Inflammatory macrophage treated with lipopolysaccharide for 1 hour (primary cell): ENCODE measurements at places on chromosomes 7 and 10.
A peak's percentile ranks its signal among the peaks of the same experiment; 100 is the strongest.

- DNase-seq: no peak
Measured at GRCh38 chr7:85184599-85185423, 2.0 kb downstream of the SEMA3D start.

DNA sequence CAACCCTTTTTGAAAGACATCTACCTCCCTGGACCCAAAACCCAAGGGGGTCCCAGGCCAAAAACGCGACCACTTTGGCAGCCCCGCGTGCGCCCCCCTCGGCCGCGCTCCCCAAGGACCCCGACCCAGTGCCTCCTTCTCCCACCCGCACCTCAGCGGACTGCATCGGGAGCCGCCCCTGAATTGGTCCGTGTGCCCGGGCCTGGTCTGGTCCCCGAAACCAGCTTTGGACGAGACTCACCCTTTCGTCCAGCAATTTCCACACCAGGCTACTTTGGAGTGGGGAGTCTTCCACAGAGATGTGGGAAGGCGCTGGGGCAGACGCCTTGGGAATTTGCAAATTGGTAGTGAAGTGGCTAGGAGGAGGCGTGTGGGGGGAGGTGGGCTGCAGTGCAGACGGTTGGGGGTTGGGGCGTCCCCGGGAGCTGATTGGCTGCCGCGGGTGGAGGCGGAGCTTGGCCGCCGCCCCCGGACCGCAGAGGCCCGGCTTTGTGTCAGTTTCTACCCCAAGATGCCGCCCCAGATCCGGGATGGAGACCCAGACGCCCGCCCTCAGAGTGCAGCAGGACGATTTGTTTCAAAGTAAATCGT, 16.9 kb downstream of the TCAF1 start:
- DNase-seq: no peak

- no peak for DNase-seq
Measured at GRCh38 chr10:24513155-24513554, 210.5 kb downstream of the ARHGAP21 start.

DNA sequence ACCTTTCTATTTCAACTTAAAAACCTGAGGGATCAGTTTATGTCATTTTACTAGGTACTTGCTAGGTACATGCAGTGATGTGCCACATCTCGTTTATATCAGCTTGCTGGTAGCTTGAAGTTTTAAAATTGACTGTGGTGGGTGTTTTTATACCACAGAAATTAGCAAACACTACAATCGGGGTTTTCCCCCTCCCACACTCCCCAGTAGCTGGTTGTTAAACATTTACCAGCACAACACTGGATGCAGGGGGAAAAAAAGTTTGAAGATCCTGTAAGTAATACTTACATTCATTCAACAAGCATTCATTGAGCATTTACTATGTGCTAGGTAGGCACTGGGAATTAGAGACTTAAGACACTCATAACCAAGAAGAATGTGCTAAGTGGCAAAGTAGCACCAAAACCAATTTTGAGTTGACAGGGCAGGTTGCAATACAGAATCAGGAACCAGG, 32.6 kb downstream of the USP6NL start:
- DNase-seq: peak; percentile 81

GRCh38 chr10:80909254-80909653, 371.6 kb downstream of the SH2D4B start:
- DNase-seq: no peak

DNA sequence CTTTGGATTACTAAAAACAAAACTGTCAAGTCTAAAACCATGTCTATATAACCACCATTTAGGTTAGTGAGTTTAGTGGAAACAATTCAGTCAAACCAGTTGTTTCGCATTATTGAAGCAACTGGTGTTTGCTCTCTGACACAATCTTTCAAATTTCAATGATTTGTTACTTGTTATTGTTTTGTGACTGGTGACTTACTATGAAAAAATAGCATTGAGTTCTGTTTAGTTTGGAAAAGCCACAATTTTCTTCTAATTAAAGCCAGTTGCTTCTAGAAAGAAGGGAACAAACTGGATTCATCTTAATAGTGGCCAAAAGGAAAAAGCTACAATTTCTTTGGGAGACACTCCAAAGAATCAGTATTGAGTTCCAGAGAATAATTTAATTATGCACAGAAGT, 30.4 kb downstream of the LAMB4 start:
- no peak for DNase-seq

DNA sequence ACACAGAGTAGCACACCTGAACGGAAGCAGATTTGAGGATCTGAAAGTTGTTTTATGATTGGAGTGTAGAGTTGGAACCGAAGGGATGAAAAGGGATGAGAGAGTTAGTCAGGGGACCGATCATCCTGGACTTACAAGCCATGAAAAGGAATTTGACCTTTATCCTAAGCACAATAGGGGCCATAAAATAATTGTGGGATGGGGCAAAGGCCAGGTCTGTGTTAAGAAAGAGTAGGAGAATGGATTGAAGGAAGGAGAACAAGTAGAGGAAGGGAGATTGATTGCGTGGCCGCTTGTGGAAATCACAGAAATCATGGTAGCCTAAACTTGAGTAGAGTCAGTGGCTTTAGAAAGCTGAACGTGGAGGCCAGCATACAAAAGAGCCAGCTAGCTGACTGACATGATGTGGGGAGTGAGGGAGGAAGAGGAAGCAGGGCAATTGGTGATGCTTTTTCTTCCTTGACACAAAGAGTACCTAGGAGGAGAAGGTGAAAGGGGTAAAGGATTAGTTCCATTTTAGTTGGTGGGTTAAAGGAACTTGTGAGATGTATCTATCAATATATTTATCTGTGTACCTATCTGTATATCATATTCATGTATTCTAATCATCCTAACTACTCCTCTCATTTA, 67.1 kb upstream of the RPA3 start:
- no peak for DNase-seq

DNA sequence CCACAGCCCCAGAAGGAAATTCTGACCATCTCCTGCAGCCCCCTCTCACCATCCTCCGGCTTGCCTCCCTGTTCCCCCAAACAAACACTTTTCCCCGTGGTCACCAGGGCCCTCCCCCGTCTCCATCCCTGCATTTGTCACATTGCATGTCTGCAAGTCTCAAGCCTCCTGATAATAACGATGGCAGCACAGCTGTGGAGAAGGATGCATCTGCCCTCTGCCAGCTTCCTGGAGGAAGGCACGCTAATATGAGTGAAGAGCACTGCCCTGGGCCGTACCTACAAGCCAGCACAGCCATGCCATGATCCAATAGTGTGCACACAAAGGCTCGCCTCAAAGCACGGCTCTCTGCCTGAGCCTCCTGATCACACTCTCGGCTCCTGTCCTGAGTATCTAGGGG, 98.5 kb downstream of the SLIT1 start:
- DNase-seq: no peak

DNA sequence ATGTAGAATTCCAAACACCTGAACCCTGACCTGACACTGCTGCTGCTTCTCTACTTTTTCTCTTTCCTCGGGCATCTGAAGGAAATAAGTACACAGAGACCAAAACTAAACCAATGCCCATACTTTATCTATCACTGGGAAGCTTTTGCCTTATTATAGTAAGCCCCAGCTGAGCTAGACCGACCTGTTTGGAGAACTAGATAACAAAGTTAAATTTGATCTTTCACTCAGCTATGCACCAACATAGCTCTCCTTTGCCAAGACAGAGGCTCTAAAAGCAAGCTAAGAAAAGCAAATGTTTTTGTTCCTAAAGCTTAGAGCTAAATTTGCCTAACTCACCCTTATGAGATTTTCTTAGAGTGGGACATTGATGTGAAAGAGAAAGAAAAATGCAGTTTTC, 39.1 kb downstream of the NHLRC2 start:
- DNase-seq: no peak

- DNase-seq: no peak
Measured at GRCh38 chr7:98771519-98771918, 98.3 kb downstream of the TMEM130 start.

GRCh38 chr7:52797801-52798200, 237.6 kb upstream of the POM121L12 start:
- DNase-seq: no peak

- no peak for DNase-seq
Measured at GRCh38 chr7:5703572-5704533, 77.6 kb downstream of the RNF216 start.

DNA sequence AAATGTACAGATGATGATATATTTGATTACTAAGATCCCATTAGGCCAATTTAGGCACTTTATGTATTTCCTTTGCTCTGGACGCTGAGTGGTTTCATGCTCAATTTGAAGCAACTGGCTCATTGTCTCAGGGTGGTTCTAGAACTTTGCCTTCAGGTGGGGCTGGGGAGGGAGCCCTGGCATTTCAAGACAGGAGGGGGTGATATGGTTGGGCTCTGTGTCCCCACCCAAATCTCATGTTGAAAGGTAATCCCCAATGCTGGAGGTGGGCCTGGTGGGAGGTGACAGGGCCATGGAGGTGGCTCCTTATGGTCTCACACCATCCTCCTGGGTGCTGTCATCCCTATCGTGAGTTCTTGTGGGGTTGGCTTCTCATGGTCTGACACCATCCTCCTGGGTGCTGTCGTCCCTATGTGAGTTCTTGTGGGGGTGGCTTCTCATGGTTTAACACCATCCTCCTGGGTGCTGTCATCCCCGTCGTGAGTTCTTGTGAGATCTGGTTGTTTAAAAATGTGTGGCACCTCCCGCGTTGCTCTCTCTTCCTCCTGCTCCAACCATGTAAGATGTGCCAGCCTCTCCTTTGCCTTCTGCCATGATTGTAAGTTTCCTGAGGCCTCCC, 151.5 kb upstream of the KLF6 start:
- no peak for DNase-seq

GRCh38 chr7:15839416-15840100, 153.1 kb upstream of the MEOX2 start:
- no peak for DNase-seq

- DNase-seq: no peak
Measured at GRCh38 chr10:110820321-110820814, 51.4 kb upstream of the PDCD4 start.

- DNase-seq: no peak
Measured at GRCh38 chr7:68576366-68576765, 1021.9 kb upstream of the AUTS2 start.

GRCh38 chr7:29622335-29623265, 59.0 kb downstream of the PRR15 start:
- DNase-seq: no peak

GRCh38 chr7:123712619-123713018, 36.2 kb downstream of the WASL start:
- peak; percentile 18 for DNase-seq

GRCh38 chr7:97499204-97499603, 232.7 kb upstream of the TAC1 start:
- DNase-seq: no peak

DNA sequence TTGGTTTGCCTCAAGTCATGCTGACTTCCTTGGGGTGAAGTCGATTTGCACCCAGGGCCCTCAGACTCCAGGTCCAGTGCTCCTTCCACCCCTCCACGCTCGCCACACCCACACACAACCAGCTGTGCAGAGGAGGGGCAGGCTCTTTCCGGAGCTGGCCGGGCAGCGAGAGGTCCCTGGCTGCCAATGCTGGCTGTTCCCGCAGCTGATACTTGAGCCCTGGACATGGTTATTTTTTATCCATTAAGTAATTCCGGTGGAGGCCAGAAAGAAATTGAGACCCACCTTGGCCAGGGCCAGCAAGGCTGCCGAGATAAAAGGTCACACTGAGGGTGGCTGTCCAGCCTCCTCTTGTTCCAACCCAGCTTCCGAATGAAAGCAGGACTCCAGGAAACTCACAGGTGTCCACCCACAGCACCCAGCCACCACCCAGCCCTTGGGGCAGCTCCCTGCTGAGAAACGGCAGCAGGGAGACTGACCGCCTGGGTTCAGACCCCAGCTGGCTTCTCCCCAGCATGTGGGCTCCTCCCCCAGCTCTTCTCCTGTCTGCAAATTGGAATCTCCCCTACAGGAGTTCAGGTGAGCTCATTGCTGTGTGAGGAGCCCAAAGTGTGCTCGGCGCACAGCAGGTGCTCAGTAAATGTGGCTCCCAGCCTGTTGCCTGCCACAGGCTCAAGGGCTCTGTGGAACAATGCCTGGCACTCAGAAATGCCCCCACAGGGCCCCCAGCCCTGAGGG, 77.8 kb downstream of the PDGFA start:
- DNase-seq: no peak

- DNase-seq: no peak
Measured at GRCh38 chr7:157485361-157485831, 148.6 kb downstream of the DNAJB6 start.

DNA sequence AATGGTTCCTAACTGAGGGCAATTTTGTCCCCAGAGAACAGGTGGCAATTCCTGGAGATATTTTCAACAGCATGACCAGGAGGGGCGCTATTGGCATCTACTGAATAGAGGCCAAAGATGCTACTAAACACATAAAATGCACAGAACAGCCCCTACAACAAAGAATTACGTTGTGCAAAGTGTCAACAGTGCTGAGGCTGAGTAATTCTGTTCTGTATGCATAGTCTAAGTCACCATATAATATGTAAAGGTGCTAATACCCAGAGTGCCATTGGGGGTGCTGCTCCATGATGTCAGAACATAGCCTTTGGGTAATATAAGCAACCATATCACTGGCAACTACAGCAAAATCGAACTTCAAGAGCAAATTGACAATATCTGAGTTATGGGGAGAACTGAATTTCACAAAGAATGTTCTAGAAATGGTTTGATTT, 213.3 kb upstream of the PHYHIPL start:
- no peak for DNase-seq

DNA sequence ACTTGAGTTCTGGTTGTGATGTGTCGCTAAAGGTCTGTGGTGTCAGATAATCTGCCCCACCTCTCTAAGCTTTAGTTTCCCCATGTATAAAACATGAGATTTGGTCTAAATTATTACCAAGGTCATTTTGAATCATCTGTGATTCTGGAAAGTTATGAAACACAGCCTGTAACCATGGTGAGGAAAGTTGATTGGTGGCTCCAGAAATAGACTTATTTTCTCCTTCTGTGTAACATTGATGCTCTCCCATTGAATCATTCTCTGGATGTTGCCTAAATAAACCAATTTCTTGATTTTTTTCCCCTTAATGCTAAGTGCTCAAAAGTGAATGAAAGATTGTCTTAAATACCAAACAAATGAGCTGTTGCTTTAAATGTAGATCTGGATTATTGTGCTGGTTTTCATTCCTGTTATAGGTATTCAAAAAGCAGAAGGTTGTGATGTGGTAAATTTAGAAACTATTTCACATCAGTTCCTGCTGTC, 30.0 kb upstream of the PCGF5 start:
- DNase-seq: no peak

GRCh38 chr10:11322698-11323097, 288.8 kb downstream of the USP6NL start:
- no peak for DNase-seq

DNA sequence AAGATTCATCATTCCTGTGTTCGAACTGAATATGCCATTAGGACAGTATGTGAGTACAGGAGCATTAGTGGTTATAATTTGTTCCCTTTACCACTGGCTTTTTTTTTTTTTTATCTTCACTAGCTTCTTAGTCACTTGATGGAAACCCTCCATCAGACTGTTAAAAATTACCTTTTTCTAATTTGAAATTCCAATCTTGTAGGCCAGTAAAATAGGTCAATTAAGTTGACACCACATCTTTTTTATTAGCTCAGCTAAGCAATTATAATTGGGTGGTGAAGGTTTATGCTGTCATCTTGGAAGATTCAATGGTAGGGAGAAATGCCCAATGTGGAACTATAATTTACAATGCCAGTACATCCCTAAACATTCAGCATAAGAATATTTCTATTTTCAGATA, 6.1 kb downstream of the NRCAM start:
- DNase-seq: no peak

GRCh38 chr10:47152861-47153349, 147.1 kb upstream of the GDF10 start:
- peak; percentile 33 for DNase-seq

GRCh38 chr7:98831641-98832221, 38.1 kb downstream of the TMEM130 start:
- DNase-seq: peak; percentile 68

- DNase-seq: no peak
Measured at GRCh38 chr10:125056161-125057132, 103.9 kb downstream of the CTBP2 start.
